Activated CD8-positive, alpha-beta T cell treated with anti-CD3 and anti-CD28 coated beads for 36 hours (primary cell): ENCODE measurements at places on chromosomes 3 and 15.

- peak; percentile 41 for DNase-seq
Observed at GRCh38 chr3:161096771-161097367, 8.3 kb downstream of the B3GALNT1 start.

- no peak for DNase-seq
Observed at GRCh38 chr15:63006032-63006878, 36.3 kb upstream of the TPM1 start.

DNA sequence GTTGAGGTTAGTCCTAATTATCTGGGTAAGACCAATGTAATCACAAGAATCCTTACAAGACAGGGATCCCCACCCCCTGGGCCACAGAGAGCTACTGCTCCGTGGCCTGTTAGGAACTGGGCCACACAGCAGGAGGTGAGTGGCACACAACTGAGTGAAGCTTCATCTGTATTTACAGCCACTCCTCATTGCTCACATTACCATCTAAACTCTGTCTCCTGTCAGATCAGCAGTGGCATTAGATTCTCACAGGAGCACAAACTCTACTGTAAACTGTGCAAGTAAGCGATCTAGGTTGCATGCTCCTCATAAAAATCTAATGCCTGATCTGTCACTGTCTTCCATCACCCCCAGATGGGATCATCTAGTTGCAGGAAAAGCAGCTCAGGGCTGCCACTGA lies 58.5 kb upstream of the CRBN start:
- DNase-seq: no peak

GRCh38 chr15:38093931-38094330 lies 158.7 kb upstream of the SPRED1 start:
- no peak for DNase-seq

DNA sequence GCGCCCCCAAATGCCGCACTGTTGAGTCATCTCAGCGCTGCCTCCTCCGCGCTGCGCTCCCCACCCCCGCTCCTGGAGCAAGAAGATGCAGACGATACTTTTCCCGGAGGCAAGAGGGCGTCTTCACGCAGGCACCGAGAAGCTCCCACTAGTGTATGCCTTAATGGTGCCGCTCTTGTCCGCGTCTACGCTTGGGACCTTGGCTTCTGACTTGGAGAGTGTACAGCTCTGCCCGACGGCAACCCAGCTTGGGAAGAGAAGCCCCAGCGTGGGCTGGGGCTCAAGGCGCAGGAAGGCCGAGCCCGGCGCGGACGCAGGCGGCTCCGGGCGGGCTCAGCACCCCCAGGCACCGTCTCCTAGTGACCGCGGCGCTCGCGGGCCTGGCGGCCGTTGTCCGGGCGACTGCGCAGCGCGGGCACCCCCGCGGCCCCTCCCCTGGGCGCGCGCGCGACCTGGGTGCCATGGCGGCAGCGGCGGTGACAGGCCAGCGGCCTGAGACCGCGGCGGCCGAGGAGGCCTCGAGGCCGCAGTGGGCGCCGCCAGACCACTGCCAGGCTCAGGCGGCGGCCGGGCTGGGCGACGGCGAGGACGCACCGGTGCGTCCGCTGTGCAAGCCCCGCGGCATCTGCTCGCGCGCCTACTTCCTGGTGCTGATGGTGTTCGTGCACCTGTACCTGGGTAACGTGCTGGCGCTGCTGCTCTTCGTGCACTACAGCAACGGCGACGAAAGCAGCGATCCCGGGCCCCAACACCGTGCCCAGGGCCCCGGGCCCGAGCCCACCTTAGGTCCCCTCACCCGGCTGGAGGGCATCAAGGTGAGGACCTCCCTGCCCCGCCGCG lies at the start of gene P4HTM:
Gene P4HTM, plus strand, starts transcription at position 446 of the 840 bp plus-strand sequence. Its CDS starts 16 bp downstream, at position 462.
- DNase-seq: peak; percentile 92

- DNase-seq: no peak
Observed at GRCh38 chr3:117820658-117821299, 1111.2 kb downstream of the TUSC7 start.

DNA sequence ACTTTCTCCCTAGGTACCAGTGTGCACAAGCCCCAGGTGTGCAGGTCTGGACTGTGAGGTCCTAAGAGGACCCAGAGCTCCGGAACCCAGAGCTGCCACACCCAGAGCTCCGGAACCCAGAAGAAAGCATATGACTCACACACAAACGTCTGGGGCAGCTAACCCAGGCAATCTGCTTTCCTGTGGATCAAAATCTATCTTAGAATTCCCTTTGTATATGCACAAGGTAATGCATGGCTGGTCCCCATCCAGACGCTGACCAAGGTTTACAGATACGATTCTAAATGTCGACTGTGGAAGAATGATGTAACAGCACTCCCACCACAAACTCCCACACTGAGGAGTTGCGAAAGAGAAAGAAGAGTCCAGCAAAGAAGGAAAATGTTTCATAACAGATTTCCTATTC lies 15.7 kb downstream of the KCNMB2 start:
- no peak for DNase-seq

DNA sequence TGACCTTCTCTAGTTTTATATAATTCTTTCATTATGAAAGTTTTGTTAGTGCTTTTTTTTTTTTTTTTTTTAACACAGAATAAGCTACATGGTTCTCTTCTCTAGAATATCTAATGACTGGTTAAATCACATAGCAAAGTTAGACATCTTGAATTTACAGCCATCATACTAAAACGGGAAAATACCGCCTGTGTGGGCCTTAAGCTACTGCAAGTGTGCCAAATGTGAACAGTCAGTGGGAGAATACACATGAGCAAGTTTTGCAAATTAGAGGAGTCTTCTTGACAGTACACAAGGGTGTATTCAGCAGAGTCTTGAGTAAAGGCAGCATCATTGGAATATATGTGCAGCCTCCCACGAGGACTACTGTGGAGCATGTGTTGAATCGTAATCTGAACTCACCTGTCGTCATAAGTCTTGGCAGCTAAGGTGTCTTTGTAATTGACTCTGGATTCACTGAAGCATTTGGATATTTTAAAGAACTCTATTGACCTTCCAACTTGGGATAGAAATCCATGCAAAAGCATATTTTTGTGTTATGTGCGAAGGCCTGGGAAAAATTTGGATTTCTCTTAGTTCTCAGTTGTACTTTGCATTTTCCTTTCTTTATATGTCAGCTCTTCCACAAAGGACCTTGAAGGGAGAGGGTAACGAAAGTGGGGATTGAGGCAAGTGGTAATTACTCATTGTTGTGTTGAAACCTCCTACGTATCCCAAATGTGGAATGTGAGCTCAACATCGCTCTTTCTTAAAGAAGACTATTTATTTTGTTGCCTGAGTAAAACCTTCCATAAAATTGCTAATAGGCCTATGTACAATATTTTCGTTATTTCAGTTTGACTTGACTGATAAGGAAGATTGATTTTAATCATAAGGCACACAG lies 117.4 kb downstream of the ATG7 start:
- DNase-seq: no peak

DNA sequence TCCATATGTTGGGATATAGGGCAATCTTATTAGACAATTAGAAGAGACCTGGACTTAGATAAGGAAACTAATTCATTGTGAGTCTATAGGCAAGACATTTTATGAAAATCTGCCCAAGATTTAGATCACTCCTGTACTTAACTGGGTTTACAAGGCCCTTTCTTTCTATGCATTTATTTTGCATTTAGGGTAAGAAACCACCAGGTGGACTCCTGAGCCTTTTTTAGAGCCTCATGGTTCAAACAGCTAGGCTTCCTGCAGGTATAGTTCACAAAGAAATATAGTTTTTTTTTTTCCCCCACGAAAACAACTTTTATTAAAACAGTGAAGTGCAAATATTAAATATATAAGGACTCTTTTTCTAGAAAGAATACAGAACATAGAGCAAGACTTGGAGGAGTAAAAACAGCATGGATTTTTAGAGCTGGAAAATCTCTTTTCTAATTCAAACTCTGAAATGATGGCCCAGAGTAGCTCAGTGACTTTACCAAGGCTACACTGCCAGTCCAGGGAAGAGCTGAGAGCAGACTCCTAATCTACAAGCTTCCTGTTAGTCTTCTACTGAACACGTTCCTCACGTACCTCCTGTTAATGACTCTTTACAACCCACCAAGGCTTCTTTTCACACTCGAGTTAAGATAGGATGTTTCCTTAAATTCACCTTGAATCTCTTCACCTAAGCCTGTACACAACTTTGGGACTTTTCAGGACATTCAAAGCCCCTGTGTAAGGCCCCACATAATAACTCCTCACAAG lies 400.9 kb upstream of the ATP11B start:
- DNase-seq: no peak

DNA sequence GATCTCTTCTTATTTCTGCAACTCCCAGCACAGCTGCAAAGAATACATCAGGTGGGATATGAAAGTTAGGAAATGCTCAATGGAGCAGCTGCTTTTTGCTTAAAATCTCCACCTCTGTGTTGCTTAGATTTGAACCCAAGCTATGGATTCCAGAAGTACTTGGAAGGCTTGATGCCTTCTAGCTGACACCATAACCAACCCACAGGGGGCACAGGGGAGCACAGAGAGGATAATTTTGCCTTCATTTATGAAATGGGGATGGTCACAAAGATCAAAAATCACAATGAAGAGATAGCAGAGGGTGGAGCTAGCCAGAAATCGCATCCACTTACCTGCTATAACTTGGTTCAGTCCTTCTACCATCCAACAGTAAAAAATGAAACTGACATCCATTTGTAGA lies 75.7 kb downstream of the DUT start:
- peak; percentile 9 for DNase-seq

DNA sequence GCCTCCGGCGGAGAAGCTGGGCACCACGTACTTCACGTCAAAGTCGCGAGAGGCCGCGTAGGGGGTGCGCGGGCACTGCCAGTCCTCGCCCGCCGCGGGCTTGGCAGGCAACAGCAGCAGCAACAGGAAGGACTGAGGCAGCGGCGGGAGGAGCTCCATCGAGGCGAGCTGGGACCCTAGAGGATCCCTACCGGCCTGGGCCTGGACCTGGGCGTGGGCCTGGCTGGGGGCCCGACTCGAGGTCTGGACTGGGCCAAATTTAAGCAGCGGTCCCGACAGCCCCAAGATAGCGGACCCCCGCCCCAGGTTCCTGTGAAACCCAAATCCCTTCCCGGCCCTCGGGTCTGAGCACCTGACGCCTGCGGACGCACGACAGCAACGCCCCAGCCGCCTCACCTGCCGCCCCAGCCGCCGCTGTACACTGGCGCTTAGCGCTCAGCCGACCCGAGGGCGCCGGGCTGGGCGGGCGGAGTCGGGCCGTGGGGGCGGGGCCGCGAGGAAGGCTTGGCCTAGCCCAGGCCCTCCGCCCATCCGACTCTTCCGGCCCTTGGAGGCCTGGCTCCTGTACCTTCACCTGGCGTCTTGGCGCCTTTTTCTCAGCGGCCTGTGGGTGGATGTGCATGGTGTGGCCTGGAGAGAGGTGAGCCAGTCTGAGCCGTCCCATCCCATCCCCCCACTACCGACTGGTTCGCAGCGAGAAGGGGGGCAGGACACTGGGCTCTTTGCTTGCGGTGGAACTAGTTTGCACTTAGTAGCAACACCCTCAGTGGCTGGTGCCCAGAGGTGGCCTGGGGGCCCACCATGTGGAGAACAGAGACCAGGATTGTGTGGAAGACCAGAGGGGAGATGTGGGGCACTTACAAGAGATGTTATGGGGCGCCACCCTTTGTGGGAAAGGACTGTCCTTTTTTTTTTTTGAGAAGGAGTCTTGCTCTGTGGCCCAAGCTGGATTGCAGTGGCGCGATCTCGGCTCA lies at the start of gene MST1R:
Gene MST1R, minus strand, starts transcription at position 423 of the 974 bp plus-strand sequence. Its CDS starts 264 bp downstream, at position 159.
- DNase-seq: peak; percentile 93

GRCh38 chr3:77328690-77329089 lies 288.8 kb downstream of the ROBO2 start:
- no peak for DNase-seq

- DNase-seq: peak; percentile 68
Observed at GRCh38 chr3:120348065-120348990, 826 bp downstream of the LRRC58 start.

DNA sequence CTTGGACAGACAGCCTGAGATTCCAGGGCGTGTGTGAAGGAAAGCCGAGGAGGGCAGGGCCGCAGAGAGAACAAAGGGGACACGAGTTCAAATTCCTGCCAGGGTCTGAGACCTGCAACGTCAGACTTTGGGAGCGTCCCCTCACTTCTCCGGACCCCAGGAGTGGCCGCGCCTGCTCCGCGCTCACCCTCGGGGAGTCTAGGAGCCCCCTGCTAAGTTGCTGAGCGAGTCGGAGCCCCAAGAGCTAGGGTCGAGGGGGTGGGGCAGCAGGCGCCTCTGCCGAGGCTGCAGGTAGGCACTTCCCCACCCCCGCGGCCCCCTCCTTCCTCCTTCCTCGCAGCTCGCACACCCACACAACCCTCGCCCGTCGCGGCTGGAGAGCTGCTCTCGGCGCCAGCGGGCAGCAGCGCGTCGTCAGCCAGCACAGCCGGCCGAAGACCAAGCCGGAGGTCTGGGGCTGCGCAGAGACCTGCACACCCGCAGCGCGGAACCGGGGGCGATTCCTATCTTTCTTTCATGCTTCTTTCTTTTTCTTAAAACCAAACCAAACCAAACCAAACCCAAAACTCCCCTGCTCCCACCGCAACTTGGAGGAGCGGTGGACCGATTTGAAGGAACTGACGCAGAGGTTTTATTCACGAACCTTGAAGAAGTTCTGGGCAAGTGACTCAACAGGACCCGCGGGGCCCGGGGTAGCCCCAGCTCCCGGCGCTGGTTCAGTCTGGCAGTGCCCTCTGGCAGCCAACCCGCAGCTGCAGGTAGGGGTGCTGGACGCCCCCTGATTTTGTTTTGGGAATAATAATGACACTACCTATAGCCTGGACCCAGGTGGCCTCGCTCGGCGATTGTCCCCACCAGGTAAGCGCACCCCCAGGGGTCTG lies at the start of gene ANKRD34C:
Gene ANKRD34C, plus strand, starts transcription at position 352 of the 881 bp plus-strand sequence. CDS start 10,563 bp downstream, outside the sequence.
- DNase-seq: no peak

DNA sequence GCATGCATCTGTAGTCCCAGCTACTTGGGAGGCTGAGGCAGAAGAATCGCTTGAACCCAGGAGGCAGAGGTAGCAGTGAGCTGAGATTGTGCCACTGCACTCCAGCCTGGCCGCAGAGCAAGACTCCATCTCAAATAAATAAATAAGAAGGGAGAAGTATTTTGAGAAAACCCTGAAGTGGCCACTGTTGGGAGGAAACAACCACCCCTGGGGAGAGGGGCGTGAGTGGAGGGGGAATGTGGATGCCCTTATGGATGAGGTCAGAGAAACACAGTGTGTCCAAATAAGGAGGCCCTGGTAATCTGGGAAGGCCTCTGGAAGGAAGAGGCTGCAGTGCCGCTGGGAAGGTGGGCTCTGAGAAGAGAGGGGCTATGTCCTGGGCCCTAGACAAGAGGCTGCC lies 4.2 kb upstream of the CPLX3 start:
- no peak for DNase-seq
